ENCODE measurements at places on chromosomes 13 and 19. TPM values are rescaled to one million over a fixed set of nuclear protein-coding genes. Genes with fewer than 3 reads are reported as not detected.

The ETV2 gene
- total RNA-seq: not detected

The CEACAM6 gene
- total RNA-seq: not detected

The ARID3A gene
- 12.2 TPM for total RNA-seq

The APOC4 gene
- total RNA-seq: not detected

The MAB21L1 gene
- total RNA-seq: 0.08 TPM

The CEACAM7 gene
- total RNA-seq: not detected

The PDX1 gene
- total RNA-seq: not detected

The LILRB2 gene
- total RNA-seq: not detected

The ZNF723 gene
- not detected for total RNA-seq

The KLC3 gene
- total RNA-seq: not detected

The PSG5 gene
- total RNA-seq: not detected

The CEACAM20 gene
- total RNA-seq: not detected

The PCSK4 gene
- total RNA-seq: 2.9 TPM

The APOE gene
- 12.5 TPM for total RNA-seq

The SULT2B1 gene
- total RNA-seq: not detected

The DNAJC15 gene
- total RNA-seq: 11.3 TPM

The EDNRB gene
- total RNA-seq: 10.2 TPM

The FPR2 gene
- total RNA-seq: not detected

The SYNGR4 gene
- not detected for total RNA-seq

The NRTN gene
- total RNA-seq: 1.6 TPM

The SULT2A1 gene
- total RNA-seq: not detected

The PCDH20 gene
- 11.4 TPM for total RNA-seq

The LPAR2 gene
- 0.65 TPM for total RNA-seq

The CASP14 gene
- total RNA-seq: not detected

The LRG1 gene
- under 0.01 TPM for total RNA-seq

The AKT2 gene
- total RNA-seq: 74.0 TPM

The CEACAM1 gene
- total RNA-seq: 0.39 TPM

The PRR22 gene
- 0.13 TPM for total RNA-seq

The CEACAM3 gene
- not detected for total RNA-seq

The ATP8B3 gene
- total RNA-seq: 0.52 TPM

The POSTN gene
- total RNA-seq: 42.8 TPM

The EBI3 gene
- total RNA-seq: 0.39 TPM

The AMER2 gene
- not detected for total RNA-seq

The ZNF45 gene
- total RNA-seq: 22.8 TPM

The TPRX2 gene
- not detected for total RNA-seq

The DHDH gene
- not detected for total RNA-seq

The LMO7 gene
- total RNA-seq: 16.4 TPM

The CABP5 gene
- not detected for total RNA-seq

The PDE4C gene
- 0.78 TPM for total RNA-seq

The GJB2 gene
- 0.24 TPM for total RNA-seq

The CLDND2 gene
- total RNA-seq: not detected

The ICAM5 gene
- total RNA-seq: 26.7 TPM

The ZNF570 gene
- 4.1 TPM for total RNA-seq

The RXFP2 gene
- total RNA-seq: not detected

The ZNF28 gene
- 6.5 TPM for total RNA-seq

The CGB1 gene
- not detected for total RNA-seq

The NLRP12 gene
- not detected for total RNA-seq

The OR10H1 gene
- total RNA-seq: not detected

The GADD45B gene
- total RNA-seq: 56.2 TPM

The ZNF441 gene
- 2.1 TPM for total RNA-seq

The EPN1 gene
- 126 TPM for total RNA-seq

The ZNF418 gene
- 1.7 TPM for total RNA-seq
